Esophagus squamous epithelium (tissue), 5 donors: ENCODE measurements at places on chromosomes 2 and 18.

DNA sequence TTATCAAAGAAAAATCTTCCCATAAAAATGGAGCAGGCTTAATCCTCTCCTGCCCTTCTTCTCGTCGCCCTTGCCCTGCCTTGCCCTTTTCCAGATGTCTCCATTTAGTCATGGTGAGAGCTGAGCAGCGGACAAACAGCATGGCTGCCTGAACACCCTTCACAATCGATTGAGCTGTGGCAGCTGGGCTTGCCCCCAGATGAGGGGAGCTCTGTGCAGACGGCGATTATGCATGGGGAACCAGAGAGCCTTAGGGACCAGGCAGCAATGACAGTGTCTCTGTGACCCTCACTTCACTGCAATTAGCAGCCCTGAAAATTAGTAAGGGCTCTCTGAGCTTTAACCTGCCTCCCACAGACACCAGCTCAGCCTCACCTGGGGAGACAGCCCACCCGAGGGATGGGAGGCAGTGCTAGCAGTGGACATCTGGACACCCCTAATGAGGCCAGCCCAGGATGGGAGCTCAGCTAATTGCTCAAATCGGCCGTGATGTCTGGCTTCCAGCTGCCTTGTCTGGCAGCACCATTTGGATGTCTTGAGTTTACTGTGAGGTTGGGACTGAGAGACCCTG, 365.7 kb downstream of the TNS1 start:
- no peaks in the 10 kb centered on the region for H3K36me3 ChIP-seq
- H3K27me3 ChIP-seq = no peaks in the 10 kb centered on the region
- peaks cover 23% of the 10 kb centered on the region for H3K4me1 ChIP-seq
- no peak for DNase-seq

DNA sequence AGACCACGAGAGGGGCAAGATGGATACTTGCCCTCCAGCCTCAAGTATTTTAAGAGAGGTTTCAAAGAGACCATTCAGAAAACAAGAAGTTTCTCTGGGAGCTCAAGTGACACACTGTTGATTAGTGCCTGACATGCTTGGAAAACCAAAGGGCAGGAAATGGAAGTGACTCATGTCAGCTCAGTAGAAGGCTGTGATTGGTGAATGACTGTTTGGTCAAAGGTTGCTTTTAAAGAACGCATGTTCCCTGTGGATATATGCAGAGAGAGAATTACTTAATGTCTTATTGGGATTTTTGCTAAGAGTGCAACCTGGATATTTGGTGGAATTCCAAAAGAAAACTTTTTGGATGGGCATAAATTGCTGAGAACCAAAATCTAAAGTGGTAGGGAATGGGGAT, 549.9 kb downstream of the XIRP2 start:
- no peaks in the 10 kb centered on the region for H3K4me1 ChIP-seq
- H3K36me3 ChIP-seq = no peaks in the 10 kb centered on the region
- H3K27ac ChIP-seq = no peak overlapping the region

- DNase-seq = no peak
- no peak overlapping the region for H3K4me3 ChIP-seq
- no peak overlapping the region for H3K27ac ChIP-seq
Observed at GRCh38 chr18:64127172-64127571, 21.7 kb downstream of the LINC00305 start.

DNA sequence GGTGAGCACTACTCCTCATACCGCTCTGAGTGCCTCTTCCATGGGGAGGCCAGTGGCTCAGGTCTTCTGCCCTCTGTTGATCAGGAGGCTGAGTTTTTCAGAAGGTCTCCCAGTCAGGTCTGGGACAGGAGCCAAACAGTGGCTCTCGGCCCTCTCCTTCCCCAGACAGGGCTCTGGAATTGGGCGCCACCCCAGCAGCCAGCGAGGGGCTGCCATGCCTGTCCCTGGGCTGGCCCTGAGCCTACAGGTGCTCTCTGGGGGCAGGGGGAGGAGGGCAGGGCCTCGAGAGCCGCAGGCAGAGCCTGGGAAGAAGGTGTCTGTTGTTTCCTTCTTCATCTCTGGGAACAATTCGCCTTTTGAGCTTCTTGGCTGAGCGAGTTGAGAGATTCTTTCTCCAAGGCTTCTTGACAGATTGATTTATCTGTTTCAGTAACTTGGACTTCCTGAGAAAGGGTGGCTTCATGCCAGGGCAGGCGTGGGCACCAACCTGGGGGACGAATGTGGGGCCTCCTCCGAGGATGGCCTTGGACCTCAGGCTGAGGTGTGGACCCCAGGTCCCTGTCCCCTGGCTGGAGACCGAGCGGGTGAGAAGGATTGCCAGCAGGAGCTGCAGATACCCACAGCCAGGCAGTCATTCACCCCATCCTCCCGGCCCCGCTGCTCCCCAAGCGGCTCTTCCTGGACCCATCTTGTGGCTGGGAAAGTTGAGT, 64.7 kb upstream of the GLI2 start:
- no peak overlapping the region for H3K27ac ChIP-seq
- no peak for DNase-seq
- no peaks in the 10 kb centered on the region for H3K36me3 ChIP-seq

DNA sequence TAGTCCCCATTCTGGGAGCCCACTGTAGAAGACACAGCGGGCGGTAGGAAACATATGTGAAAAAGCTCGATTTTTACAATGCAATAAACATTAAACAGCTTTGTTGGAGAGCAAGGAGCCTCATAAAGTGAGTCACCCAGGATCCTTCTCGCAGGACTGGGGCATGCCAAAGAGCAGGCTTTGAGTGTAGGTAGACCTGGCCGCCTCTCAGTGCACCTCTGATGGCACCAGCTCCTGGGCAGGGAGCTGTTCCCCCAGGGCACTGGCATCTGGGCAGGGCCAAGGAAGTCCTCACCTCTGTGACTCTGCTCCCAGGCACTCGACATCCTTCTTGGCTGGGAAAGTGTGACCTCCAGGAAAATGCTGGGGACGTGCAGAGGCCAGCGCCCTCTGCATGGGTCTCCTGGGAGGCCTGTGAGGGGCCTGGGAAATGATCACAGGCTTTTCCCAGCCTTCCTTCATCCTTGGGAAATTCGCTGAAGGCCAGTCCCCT, 94.2 kb downstream of the POLR1A start:
- H3K36me3 ChIP-seq = no peaks in the 10 kb centered on the region
- H3K27me3 ChIP-seq = no peaks in the 10 kb centered on the region
- no peak overlapping the region for H3K27ac ChIP-seq
- no peak overlapping the region for H3K4me3 ChIP-seq
- DNase-seq = no peak
- no peaks in the 10 kb centered on the region for H3K4me1 ChIP-seq

DNA sequence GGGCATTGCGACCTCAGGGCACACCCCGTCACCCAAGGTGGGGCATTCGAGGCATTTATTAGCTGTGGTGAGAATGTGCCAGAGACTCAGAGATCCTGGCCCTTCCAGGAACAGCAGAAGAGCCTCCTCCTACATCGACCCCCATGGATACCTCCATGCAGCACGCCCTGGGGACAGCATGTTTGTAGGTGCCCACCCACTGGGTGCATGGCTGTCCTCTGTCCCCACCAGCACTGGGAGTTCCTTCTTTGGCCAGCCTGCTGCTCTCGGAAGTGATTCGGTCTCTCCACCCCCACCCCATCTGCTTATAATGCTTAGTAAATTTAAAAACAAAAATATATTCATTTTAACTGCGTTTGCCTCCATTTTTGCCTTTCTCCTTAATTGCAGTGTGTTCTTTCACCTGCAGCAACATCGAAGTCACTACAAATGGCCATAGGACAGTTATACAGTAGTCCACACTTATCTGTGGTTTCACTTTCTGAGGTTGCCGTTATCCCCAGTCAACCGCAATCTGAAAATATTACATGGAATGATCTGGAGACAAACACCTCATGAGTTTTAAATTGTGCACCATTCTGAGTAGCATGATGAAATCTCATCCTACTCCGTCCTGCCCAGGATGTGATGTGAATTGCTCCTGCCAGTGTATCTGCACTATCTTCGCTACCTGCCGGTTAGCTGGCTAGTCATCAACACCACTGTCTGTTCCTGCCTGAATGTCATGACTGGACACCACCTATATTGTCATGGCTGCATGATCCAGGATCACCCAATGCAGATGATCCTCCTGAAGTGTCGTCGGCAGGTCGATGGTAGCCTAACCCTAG, 29.6 kb upstream of the ZCCHC2 start:
- no peaks in the 10 kb centered on the region for H3K27me3 ChIP-seq
- no peak for DNase-seq
- no peak overlapping the region for H3K4me3 ChIP-seq
- no peak overlapping the region for H3K27ac ChIP-seq
- H3K36me3 ChIP-seq = no peaks in the 10 kb centered on the region

DNA sequence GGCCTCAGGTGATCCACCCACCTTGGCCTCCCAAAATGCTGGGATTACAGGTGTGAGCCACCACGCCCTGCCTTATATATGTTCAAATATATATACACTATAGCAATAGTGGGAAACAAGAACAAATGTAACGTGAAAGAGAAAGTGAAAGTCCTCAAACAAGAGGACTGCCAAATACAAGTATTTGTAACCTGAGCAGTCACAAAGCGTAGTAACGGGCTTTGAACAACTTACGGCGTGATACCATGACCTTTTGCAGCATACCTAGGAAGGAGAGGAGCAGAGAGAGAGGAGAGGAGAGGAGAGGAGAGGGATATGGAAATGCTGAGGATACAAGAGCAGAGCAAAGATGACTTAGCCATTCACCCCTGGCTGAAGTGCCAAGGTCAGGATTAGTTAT, 113.8 kb upstream of the RGPD4 start:
- H3K4me1 ChIP-seq = no peaks in the 10 kb centered on the region
- no peaks in the 10 kb centered on the region for H3K36me3 ChIP-seq
- H3K4me3 ChIP-seq = no peak overlapping the region
- no peak for DNase-seq
- H3K27ac ChIP-seq = no peak overlapping the region

GRCh38 chr2:140759426-140760156, 1371.2 kb downstream of the LRP1B start:
- no peaks in the 10 kb centered on the region for H3K36me3 ChIP-seq
- H3K4me3 ChIP-seq = no peak overlapping the region
- no peaks in the 10 kb centered on the region for H3K27me3 ChIP-seq
- no peak for DNase-seq
- H3K27ac ChIP-seq = no peak overlapping the region

DNA sequence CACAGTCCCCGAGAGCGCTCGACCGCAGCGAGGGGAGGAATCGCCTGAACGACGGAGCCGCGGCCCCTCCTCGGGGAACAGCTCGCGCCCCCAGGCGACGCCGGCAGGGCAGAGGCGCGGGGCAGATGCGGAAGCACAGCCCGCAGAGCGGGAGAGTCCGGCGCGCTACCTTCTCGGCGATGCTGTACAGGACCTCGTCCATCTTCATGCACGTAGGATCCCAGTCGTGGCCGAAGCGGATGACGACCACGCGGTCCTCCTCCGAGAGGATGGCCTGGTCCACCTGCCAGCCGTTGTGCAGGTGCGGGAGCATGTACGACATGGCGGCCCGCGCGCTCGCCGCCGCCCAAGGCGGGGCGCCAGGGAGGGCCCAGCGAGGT, 302 bp downstream of the TXNL4A start:
- H3K4me3 ChIP-seq = peak overlapping the region; percentile 99
- H3K27me3 ChIP-seq = no peaks in the 10 kb centered on the region
- no peak for DNase-seq
- peaks cover 43% of the 10 kb centered on the region for H3K4me1 ChIP-seq
- peak overlapping the region; percentile 93 for H3K27ac ChIP-seq
- H3K36me3 ChIP-seq = peaks cover 25% of the 10 kb centered on the region

GRCh38 chr2:157190151-157190550, 67.4 kb upstream of the GALNT5 start:
- no peak for DNase-seq
- no peak overlapping the region for H3K27ac ChIP-seq
- H3K27me3 ChIP-seq = no peaks in the 10 kb centered on the region
- no peaks in the 10 kb centered on the region for H3K4me1 ChIP-seq
- H3K36me3 ChIP-seq = no peaks in the 10 kb centered on the region
- no peak overlapping the region for H3K4me3 ChIP-seq

DNA sequence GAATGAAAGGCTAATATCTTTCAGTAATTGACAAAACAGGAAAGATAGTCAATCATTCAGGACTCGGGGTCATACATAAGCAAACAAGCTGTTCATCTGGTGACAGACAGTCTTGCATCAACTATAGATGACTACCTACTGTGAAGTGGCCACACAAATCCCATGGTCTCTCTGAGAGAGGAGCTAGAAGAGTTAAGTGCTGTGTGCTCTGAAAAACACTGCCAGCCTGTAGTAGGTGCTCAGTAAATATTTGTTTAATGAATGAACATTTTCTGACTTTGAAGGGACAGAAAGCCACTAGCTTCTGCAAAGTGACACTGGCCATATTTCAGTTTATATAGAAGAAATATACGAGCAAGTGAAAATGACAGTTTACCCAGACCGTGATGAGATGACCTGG, 184.0 kb upstream of the CHAC2 start:
- no peaks in the 10 kb centered on the region for H3K4me1 ChIP-seq
- no peak for DNase-seq
- H3K27ac ChIP-seq = no peak overlapping the region
- no peaks in the 10 kb centered on the region for H3K27me3 ChIP-seq

DNA sequence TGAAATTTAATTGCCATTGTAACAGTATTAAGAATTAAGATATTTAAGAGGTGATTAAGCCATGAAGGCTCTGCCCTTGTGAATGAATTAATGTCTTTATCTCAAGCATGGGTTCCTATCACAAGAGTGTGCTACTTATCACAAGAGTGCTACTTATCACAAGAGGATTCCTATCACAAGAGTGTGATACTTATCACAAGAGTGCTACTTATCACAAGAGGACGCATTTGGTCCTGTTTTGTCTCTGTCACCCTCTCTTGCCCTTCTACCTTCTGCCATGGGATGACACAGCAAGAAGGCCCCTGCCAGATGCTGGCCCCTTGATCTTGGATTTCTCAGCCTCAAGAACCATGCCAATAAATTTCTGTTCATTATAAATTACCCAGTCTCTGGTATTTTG, 13.2 kb upstream of the COL5A2 start:
- no peak overlapping the region for H3K4me3 ChIP-seq
- DNase-seq = no peak
- no peaks in the 10 kb centered on the region for H3K36me3 ChIP-seq
- H3K27ac ChIP-seq = no peak overlapping the region

DNA sequence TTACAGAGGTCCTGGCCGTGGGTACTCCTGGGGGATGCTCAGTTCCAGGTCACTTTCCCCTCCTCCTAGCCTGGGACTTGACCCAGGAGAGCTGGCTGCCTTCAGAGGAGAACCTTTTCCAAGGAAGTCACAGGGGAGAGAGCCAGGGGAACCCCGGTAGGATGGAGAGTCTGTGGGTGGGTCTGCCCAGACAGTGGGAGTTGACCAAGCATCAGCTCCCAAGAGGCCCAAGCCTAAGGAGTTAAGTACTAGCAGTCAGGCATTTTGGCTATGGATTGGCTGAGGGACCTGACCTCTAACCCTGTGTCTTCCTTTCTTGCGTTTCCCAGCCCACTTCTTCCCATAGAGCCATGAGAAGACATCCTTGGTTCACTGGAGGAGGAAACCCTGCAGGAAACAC, 48.8 kb upstream of the PLB1 start:
- H3K4me3 ChIP-seq = no peak overlapping the region
- H3K27ac ChIP-seq = no peak overlapping the region
- no peaks in the 10 kb centered on the region for H3K36me3 ChIP-seq
- no peaks in the 10 kb centered on the region for H3K27me3 ChIP-seq
